Keratinocyte (primary cell): ENCODE measurements at places on chromosomes 12 and 14. TPM values are rescaled to one million over a fixed set of nuclear protein-coding genes. Genes with fewer than 3 reads are reported as not detected.

Gene GCH1
- 1.9 to 3.4 TPM (median 2.5 TPM) in 3 replicates for polyA plus RNA-seq

Gene CIROP
- polyA plus RNA-seq = not detected in 3 replicates

Gene MIPOL1
- polyA plus RNA-seq = 6.1 to 10.9 TPM (median 6.1 TPM) in 3 replicates

GRCh38 chr12:31815096-31815495 lies 86.3 kb upstream of the AMN1 start:
- H3K27me3 ChIP-seq = no peaks in the 10 kb centered on the region
- no peak overlapping the region for H3K27ac ChIP-seq
- no peak overlapping the region for H3K4me3 ChIP-seq
- no peaks in the 10 kb centered on the region for H3K4me1 ChIP-seq
- H3K36me3 ChIP-seq = no peaks in the 10 kb centered on the region
- DNase-seq = no peak

Gene HOXC10
- 7.3 to 33.1 TPM (median 14.1 TPM) in 3 replicates for polyA plus RNA-seq

Gene APOLD1
- 0.34 to 0.36 TPM (median 0.34 TPM) in 3 replicates for polyA plus RNA-seq

DNA sequence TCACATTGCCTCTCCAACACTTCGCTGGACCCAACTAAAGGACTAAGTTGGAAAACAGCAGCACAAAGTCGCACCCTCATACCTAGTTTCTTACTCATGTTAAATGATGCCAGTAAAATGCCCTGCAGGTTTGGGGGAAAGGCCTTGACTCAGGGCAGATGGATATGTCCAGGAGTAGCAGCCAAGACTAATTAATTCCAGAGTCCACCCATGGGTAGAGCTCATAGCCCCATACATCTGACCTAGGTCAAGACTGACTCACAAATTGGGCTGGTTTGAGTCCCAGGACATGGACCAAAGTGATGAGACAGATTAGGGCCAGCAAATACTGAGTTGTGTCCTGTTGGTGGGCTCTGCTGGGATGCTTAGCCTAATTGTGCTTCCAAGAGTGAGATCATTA lies 224.0 kb upstream of the BTG1 start:
- peaks cover 14% of the 10 kb centered on the region for H3K4me1 ChIP-seq
- H3K36me3 ChIP-seq = no peaks in the 10 kb centered on the region
- no peak overlapping the region for H3K27ac ChIP-seq
- DNase-seq = peak; percentile 45
- no peak overlapping the region for H3K4me3 ChIP-seq
- no peaks in the 10 kb centered on the region for H3K27me3 ChIP-seq

DNA sequence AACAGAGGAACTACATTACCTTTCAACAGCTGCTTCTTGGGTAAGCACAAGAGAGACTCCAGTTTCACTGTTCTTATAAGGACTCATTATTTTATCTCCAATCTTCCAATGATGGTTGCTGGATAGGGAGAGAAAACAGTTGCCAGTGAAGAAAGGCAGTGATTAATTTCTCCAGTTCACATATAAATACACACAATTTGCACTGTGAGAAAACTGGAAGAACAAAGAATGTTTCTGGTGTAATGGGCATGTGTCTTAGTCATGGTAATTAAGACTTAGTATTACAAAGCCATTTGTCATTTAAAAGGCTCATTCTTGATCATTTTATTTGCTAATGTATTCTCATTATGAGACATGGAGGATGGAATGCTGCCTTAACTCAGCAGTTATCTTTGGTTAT lies 78.0 kb upstream of the FAR2 start:
- no peaks in the 10 kb centered on the region for H3K27me3 ChIP-seq
- no peaks in the 10 kb centered on the region for H3K36me3 ChIP-seq
- no peak overlapping the region for H3K4me3 ChIP-seq
- H3K27ac ChIP-seq = no peak overlapping the region
- H3K4me1 ChIP-seq = peaks cover 18% of the 10 kb centered on the region

DNA sequence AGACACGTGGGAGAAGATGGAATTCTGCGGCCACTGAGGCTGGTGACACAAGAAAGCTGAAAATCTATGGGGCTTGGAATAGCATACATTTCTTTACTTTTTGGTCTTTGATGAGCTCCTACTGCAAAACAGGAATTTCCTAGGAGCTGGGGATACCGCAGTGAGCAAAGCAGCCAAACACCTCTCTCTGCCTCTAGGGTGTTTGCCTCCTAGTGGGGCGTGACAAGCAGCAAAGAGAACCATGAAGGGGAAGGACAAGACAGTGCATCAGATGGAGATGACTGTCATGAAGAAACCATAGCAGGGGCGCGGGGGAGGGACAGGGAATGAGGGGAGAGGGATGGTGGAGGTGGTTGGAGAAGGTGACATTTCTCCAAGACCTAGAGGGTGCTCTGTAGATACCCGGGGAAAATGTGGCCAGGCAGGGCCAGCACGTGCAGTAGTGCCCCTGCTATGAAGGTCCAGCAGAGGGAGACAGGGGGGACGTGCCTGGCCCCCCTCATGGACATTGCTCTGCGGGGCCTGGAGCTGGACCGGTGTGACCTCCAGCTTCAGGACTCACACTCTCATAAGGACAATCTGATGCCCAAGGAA lies 58.6 kb downstream of the SERPINA3 start:
- no peak overlapping the region for H3K4me3 ChIP-seq
- DNase-seq = no peak
- no peaks in the 10 kb centered on the region for H3K27me3 ChIP-seq

GRCh38 chr14:93431036-93431670 lies 414 bp downstream of the UNC79 start:
- H3K4me1 ChIP-seq = no peaks in the 10 kb centered on the region
- DNase-seq = no peak
- H3K27me3 ChIP-seq = peaks cover 21% of the 10 kb centered on the region
- no peak overlapping the region for H3K27ac ChIP-seq

Gene MON2
- polyA plus RNA-seq = 4.5 to 18.5 TPM (median 11.9 TPM) in 3 replicates

GRCh38 chr14:36940476-36940875 lies 231.9 kb downstream of the SLC25A21 start:
- no peak overlapping the region for H3K4me3 ChIP-seq
- H3K4me1 ChIP-seq = peaks cover 9% of the 10 kb centered on the region
- H3K36me3 ChIP-seq = no peaks in the 10 kb centered on the region
- H3K27me3 ChIP-seq = no peaks in the 10 kb centered on the region
- DNase-seq = no peak

GRCh38 chr14:31441273-31442111 lies 15.8 kb downstream of the DTD2 start:
- no peaks in the 10 kb centered on the region for H3K36me3 ChIP-seq
- no peak overlapping the region for H3K27ac ChIP-seq
- H3K4me3 ChIP-seq = no peak overlapping the region
- peaks cover 5% of the 10 kb centered on the region for H3K4me1 ChIP-seq

GRCh38 chr12:68340404-68341270 lies 8.5 kb upstream of the MDM1 start:
- H3K36me3 ChIP-seq = no peaks in the 10 kb centered on the region
- no peaks in the 10 kb centered on the region for H3K27me3 ChIP-seq
- no peak overlapping the region for H3K27ac ChIP-seq
- no peak for DNase-seq
- H3K4me1 ChIP-seq = peaks cover 12% of the 10 kb centered on the region

DNA sequence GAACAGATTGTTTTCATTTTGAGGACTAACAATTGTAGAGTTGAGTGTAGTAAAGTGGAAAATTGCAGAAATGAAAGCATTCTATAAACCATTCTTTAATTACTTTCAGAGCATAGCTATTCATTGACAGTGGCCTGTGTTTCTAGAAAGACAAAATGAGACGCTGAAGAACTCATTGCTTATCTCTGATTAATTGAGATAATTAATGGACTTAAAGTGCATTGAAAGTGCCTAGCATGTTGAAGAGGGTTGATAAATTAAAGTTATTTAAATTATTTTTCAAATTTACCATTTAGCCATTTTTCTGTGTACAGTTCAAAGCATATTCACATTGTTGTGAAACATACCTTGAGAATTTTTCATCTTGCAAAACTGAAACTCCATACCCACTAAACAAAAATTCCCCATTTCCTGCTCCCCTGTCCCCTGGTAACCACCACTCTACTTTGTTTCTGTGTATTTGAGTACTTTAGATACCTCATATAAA lies 57.4 kb downstream of the DAAM1 start:
- no peaks in the 10 kb centered on the region for H3K36me3 ChIP-seq
- no peak for DNase-seq
- H3K4me1 ChIP-seq = peaks cover 29% of the 10 kb centered on the region
- no peak overlapping the region for H3K4me3 ChIP-seq

- peaks cover 5% of the 10 kb centered on the region for H3K4me1 ChIP-seq
- H3K27ac ChIP-seq = peak overlapping the region; percentile 3
- no peak overlapping the region for H3K4me3 ChIP-seq
- DNase-seq = no peak
- no peaks in the 10 kb centered on the region for H3K36me3 ChIP-seq
- H3K27me3 ChIP-seq = peaks cover 9% of the 10 kb centered on the region
Observed at GRCh38 chr14:70635971-70636595, 5.6 kb upstream of the TTC9 start.

GRCh38 chr12:93219947-93220346 lies 157.8 kb upstream of the NUDT4 start:
- DNase-seq = no peak
- no peak overlapping the region for H3K27ac ChIP-seq
- no peaks in the 10 kb centered on the region for H3K36me3 ChIP-seq
- no peak overlapping the region for H3K4me3 ChIP-seq

Gene CAPZA3
- polyA plus RNA-seq = 0.05 TPM in 2 of 3 replicates, not detected in the other

DNA sequence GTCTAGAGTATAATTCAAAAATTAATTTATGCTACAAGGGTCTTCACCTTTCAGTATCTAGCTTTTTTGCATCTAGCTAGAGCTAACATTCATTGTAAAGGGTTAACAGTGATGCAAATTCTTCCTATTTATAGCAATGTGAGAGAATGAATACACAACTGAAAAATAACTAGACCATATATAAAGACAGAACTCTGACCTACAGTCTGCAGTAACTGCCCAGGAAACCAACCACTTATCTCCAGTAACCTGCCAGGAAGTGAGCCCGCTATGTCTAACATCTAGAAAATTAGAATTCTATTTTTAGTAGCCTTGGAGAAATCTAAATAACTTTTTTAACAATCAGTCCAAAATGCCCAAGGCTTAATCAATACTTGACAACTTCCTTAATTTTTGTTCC lies 1021.9 kb downstream of the LRFN5 start:
- no peak overlapping the region for H3K27ac ChIP-seq
- DNase-seq = no peak
- no peaks in the 10 kb centered on the region for H3K36me3 ChIP-seq
- no peaks in the 10 kb centered on the region for H3K4me1 ChIP-seq
- no peak overlapping the region for H3K4me3 ChIP-seq
- no peaks in the 10 kb centered on the region for H3K27me3 ChIP-seq

Gene TMEM30B
- 5.6 to 8.7 TPM (median 8.1 TPM) in 3 replicates for polyA plus RNA-seq

DNA sequence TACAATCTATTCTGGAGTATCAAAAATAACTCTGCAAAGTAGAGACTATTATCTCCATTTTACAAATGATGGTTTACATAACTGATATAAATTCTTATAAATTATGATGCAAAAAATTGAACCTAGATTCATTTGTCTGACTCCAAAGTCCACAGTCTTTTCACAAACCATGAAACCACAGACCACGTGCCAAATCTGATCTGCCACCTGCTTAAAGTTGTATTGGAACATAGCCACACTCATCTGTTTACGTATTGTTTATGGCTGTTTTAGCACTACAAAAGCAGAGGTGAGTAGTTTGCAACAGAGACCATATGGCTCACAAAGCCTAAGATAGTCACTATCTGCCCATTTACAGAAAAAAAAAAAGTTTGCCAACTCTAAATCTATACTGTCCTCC lies 105.3 kb downstream of the KCNH5 start:
- H3K27me3 ChIP-seq = no peaks in the 10 kb centered on the region
- H3K36me3 ChIP-seq = no peaks in the 10 kb centered on the region
- H3K4me3 ChIP-seq = no peak overlapping the region
- DNase-seq = no peak
- H3K27ac ChIP-seq = no peak overlapping the region

DNA sequence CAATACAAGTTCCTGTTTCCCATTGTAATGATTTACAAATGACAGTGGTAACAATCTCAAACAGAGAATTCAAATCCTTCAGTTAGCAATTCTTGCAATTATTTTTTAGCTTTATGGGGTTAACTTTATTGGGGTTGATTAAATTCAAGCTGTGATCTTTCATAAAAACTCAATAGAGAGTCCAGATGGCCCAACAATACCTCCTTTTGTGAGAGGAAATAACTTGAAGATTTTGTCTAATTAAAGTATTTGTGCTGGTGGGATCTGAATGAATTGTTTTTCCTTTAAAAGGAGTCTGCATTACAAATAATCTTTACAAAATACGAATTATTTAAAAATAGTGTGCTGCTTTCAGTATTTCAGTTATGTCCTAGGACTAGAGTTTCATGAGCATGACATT lies 4.4 kb upstream of the ARHGAP5 start:
- H3K36me3 ChIP-seq = no peaks in the 10 kb centered on the region
- no peak overlapping the region for H3K27ac ChIP-seq
- H3K4me1 ChIP-seq = peaks cover 9% of the 10 kb centered on the region
- no peak overlapping the region for H3K4me3 ChIP-seq
- DNase-seq = no peak
- no peaks in the 10 kb centered on the region for H3K27me3 ChIP-seq
